ENCODE measurements at places on chromosomes 4 and X. TPM values are rescaled to one million over a fixed set of nuclear protein-coding genes. Genes with fewer than 3 reads are reported as not detected.

DNA sequence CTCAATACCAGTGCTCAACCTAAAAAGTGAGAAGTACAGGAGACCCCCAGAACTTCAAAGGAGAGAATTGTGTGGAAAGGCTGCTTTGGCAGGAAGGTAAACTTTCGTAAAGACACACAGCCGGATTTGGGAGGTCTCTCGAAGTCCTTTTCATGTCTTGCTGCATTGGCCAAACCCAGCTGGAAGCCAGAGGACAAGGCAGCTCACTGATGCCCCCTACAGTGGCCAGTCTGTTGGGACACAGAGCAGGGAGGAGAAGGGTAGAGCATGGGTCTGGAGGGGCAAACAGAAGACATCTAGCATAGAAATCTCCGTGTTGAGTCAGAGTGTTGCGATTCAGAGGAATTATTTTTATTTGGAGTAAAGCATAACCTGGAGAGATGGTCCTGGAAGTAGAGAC lies 198.9 kb downstream of the ANK2 start:
- no peak overlapping the region for H3K27ac ChIP-seq
- no peak overlapping the region for H3K4me3 ChIP-seq
- H3K27me3 ChIP-seq, result no peaks in the 10 kb centered on the region

GRCh38 chr4:48270951-48271473 lies 1.4 kb upstream of the TEC start:
- no peak for DNase-seq
- H3K4me1 ChIP-seq, result peaks cover 3% of the 10 kb centered on the region
- no peak overlapping the region for H3K4me3 ChIP-seq
- no peaks in the 10 kb centered on the region for H3K36me3 ChIP-seq
- H3K27ac ChIP-seq, result no peak overlapping the region

GRCh38 chr4:6641164-6641970 lies 882 bp downstream of the MRFAP1 start:
- H3K27ac ChIP-seq, result peak overlapping the region; percentile 99
- H3K4me3 ChIP-seq, result peak overlapping the region; percentile 99
- no peak for DNase-seq
- peaks cover 23% of the 10 kb centered on the region for H3K36me3 ChIP-seq
- H3K27me3 ChIP-seq, result no peaks in the 10 kb centered on the region

- H3K36me3 ChIP-seq, result no peaks in the 10 kb centered on the region
- DNase-seq, result no peak
- H3K4me1 ChIP-seq, result peaks cover 10% of the 10 kb centered on the region
- H3K4me3 ChIP-seq, result no peak overlapping the region
- no peak overlapping the region for H3K27ac ChIP-seq
- no peaks in the 10 kb centered on the region for H3K27me3 ChIP-seq
Observed at GRCh38 chrX:13270360-13270759, 49.5 kb downstream of the ATXN3L start.

DNA sequence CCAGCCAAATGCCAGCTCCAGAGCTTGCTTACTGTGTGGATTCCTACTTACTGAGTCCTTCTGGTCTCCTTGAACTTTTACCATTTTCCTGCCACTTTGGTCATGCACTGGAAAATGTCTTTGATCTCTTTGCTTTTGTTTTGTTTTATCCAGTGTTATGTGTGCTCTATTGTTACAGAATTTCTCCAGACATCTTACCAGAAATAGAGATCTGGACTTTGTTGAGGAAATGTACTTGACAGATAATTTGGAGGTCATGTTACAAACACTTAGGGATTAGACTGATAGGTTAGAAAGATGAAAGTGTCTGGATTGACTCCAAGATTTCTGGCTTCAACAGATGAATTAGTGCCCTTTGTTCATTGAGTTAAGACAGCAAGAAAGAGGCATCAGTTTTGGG lies 5.7 kb upstream of the ZNF330 start:
- peaks cover under 1% of the 10 kb centered on the region for H3K4me1 ChIP-seq
- peaks cover 39% of the 10 kb centered on the region for H3K27me3 ChIP-seq
- no peaks in the 10 kb centered on the region for H3K36me3 ChIP-seq
- no peak overlapping the region for H3K27ac ChIP-seq
- no peak for DNase-seq

- H3K4me1 ChIP-seq, result peaks cover 5% of the 10 kb centered on the region
- DNase-seq, result no peak
- no peak overlapping the region for H3K27ac ChIP-seq
- H3K36me3 ChIP-seq, result no peaks in the 10 kb centered on the region
Observed at GRCh38 chr4:112823606-112824005, 186.7 kb downstream of the LARP7 start.

ASMT gene
- total RNA-seq, result not detected

SPARCL1 gene
- 4.0 TPM for total RNA-seq

NCAPG gene
- 6.9 TPM for total RNA-seq

All from osteocyte (in vitro differentiated cells).